ENCODE measurements at places on chromosomes 5 and 9.

DNA sequence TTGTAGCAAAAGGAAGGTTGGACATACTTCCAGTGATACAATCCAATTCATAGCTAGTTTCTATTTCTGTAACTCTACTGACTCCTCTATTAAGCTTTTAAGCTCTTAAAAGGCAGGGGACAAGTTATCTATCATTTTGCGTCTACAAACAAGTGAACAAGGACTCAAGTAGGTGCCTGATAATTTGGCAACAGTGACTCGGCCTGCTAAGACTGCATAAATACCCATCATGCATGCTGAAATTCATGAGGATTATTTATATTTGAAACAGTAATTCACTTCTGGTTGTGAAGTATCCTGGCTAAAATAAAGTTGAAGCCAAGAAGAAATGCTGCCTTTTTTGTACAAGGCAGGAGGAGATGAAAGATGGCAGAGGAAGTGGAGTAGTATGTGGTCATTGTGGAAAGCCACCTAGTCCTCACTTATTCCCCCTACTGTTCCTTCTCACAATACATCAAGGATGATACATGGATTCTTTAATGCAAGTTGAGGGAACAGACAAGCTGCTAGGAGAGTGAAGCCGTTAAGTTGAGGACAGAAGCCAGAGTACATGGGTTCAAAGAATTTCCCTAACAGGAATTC, 74.0 kb downstream of the MRPS27 start:
- DNase-seq = no peak

- no peak for DNase-seq
Observed at GRCh38 chr9:87198716-87199115, 251.4 kb upstream of the GAS1 start.

- no peak for DNase-seq
Observed at GRCh38 chr5:83540783-83541182, 69.2 kb downstream of the VCAN start.

- DNase-seq = no peak
Observed at GRCh38 chr5:2579126-2579525, 172.4 kb downstream of the IRX2 start.

- DNase-seq = no peak
Observed at GRCh38 chr5:154199671-154200220, 9.2 kb downstream of the GALNT10 start.

DNA sequence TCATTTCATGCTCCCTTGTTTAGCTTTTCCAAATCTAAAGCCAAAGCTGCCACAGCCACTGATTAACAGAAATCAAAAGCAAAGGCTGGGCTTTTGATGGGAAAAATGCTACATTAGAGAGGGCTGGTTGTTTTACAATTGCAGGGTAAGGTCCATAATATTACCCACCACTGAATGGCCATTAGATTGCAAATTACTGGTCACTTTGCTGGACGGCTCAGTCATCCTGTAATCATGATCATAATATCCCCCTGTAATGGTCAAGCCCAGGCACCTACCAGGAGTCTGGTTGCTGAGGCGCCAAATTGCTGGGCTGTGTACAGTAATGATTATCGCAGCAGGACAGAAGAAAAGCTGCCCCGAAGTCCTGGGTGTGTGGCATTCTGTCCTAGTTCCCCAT, 286.5 kb downstream of the ZSWIM6 start:
- no peak for DNase-seq

DNA sequence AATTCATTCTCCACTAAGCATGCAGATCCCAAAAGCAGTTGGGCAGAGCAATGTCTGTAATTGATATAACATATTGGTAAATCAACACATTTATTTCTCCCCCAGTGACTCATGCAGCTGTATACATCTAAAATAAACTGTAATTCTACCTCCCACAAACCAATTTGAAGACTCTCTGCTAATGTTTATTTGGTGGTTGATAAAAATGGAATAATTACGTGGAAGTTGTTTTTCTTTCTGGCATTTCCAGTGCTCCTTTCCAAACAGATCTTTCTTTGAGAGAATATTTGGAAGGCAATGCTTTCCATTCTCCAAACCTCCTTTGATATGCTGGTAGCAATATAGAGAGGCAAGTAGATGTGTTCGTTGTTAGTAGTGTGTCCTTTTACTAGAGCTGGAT, 194.7 kb downstream of the CHSY3 start:
- no peak for DNase-seq

DNA sequence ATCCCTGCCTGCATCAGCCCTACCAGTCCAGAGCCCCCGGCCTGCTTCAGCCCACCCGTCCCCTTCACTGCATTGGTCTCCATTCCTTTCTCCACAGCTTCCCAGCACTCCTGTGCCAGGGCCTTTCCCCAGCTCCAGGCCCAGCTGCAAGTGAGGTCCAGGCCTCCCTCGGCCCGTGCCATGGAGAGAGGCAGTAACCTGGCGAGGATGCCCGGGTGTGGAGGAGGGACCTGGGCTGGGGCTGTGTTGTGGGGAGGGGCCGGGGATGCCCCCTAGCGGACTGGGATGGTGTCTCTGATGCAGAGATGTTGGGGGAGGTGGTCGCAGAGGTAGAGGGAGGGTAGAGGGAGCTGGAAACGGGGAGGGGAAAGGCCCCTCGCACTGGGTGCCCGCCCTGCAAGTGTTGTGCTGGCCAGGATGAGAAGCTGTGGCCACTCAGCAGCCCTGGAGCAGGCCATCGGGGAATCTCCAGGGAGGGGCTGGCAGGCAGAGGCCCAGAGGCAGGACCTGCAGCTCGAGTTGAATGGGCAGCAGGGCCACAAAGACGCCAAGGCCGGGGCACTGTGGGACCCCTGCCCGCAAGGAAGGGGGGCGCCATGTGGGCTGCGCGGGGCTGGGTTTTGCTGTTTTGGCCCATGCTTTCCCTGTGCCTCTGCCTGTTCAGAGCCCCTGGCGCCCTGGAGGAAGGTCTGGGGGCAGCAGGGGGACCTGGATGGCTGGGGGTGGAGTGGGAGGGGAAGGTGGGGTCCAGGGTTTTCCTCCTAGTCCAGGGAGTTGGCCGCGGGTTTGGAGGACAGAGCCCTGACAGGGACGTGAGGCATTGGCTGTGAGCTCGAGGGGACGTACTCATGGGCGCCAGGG, 26.0 kb upstream of the NKD2 start:
- DNase-seq = no peak

GRCh38 chr5:89338935-89339334, 456.0 kb upstream of the MEF2C start:
- no peak for DNase-seq

All from stimulated activated CD4-positive, alpha-beta T cell treated with anti-CD3 and anti-CD28 coated beads, TNF-alpha, amount 100 ng/mL, for 1 hour (primary cell).